ENCODE measurements at places on chromosomes 11 and 22. TPM values are rescaled to one million over a fixed set of nuclear protein-coding genes. Genes with fewer than 3 reads are reported as not detected.
A peak's percentile ranks its signal among the peaks of the same experiment; 100 is the strongest.

- peak overlapping the region; percentile 89 for H3K4me3 ChIP-seq
- H3K36me3 ChIP-seq: no peaks in the 10 kb centered on the region
- H3K27me3 ChIP-seq: peaks cover 10% of the 10 kb centered on the region
- H3K27ac ChIP-seq: peak overlapping the region; percentile 83
- H3K4me1 ChIP-seq: peaks cover 46% of the 10 kb centered on the region
Measured at GRCh38 chr11:46845440-46845739, 690 bp downstream of the CKAP5 start.

The KRTAP5-11 gene
- not detected for polyA plus RNA-seq

- H3K4me3 ChIP-seq: no peak overlapping the region
- no peak for DNase-seq
- no peaks in the 10 kb centered on the region for H3K4me1 ChIP-seq
- no peak overlapping the region for H3K27ac ChIP-seq
- H3K27me3 ChIP-seq: peaks cover 2% of the 10 kb centered on the region
- no peaks in the 10 kb centered on the region for H3K36me3 ChIP-seq
Measured at GRCh38 chr11:95239871-95240649, 9.1 kb upstream of the SESN3 start.

DNA sequence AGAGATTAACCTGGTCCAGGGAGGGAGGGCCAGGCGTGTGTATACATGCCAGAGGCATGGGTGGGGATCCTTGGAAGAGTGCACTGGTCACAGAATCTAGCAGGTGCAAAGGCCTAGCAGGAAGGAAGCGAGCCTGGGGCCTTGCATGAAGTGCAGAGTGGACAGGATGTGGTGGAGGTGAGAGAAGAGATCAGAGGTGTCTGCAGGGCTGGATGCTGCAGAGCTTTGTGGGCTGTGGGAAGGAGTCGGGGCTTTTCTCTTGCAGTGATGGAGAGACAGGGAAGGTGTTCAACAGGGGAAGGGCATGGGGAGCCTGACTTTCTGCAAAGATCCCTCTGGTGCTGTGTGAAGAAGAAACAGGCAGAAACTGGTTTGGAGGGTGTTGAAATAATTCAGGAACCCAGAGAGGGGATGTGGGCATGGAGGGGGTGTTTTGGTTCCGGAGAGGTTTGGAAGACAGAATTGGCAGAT, 2.5 kb upstream of the TPST2 start:
- DNase-seq: peak; percentile 87
- H3K27me3 ChIP-seq: peaks cover 16% of the 10 kb centered on the region
- H3K36me3 ChIP-seq: peaks cover 8% of the 10 kb centered on the region
- peaks cover 78% of the 10 kb centered on the region for H3K4me1 ChIP-seq
- peak overlapping the region; percentile 89 for H3K27ac ChIP-seq

GRCh38 chr11:102882389-102883024, 7.7 kb upstream of the MMP12 start:
- H3K4me3 ChIP-seq: no peak overlapping the region
- no peaks in the 10 kb centered on the region for H3K27me3 ChIP-seq
- H3K4me1 ChIP-seq: no peaks in the 10 kb centered on the region
- no peak for DNase-seq
- no peak overlapping the region for H3K27ac ChIP-seq
- no peaks in the 10 kb centered on the region for H3K36me3 ChIP-seq

GRCh38 chr22:44627521-44628139, 74.4 kb upstream of the PRR5 start:
- no peak overlapping the region for H3K4me3 ChIP-seq
- peaks cover 7% of the 10 kb centered on the region for H3K27me3 ChIP-seq
- H3K4me1 ChIP-seq: peaks cover 17% of the 10 kb centered on the region
- DNase-seq: no peak

- peaks cover 42% of the 10 kb centered on the region for H3K36me3 ChIP-seq
- no peak for DNase-seq
- H3K4me1 ChIP-seq: peaks cover 94% of the 10 kb centered on the region
- H3K27ac ChIP-seq: peak overlapping the region; percentile 64
Measured at GRCh38 chr11:36455658-36456111, 54.4 kb downstream of the TRAF6 start.

- peaks cover 5% of the 10 kb centered on the region for H3K27me3 ChIP-seq
- H3K4me1 ChIP-seq: peaks cover 25% of the 10 kb centered on the region
- DNase-seq: peak; percentile 93
- H3K4me3 ChIP-seq: peak within 1 kb of the TSS; percentile 89
- H3K27ac ChIP-seq: peak within 1 kb of the TSS; percentile 74
- H3K36me3 ChIP-seq: peaks cover 7% of the 10 kb centered on the region
Measured at GRCh38 chr11:67606492-67607295, at the start of gene NDUFV1. Gene NDUFV1 (plus strand): TSS chr11:67606936. CDS start chr11:67607005, 69 bp downstream.

DNA sequence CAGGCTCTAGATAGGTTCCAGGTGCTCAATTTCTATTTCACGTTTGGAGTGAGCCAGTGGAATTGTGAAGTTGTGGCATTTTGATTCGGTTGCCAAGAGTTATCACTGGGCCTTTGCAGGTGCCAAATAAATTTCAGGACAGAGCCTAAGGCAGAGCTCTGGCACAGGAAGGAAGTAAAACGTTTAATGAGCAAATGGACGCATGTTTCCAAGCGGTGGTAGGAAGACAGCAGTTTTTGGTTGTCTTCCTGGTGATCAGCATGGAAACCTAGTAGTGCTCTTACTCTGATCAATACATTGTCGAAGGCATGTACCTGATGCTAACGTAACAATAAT, 452 bp downstream of the BIRC3 start:
- no peaks in the 10 kb centered on the region for H3K36me3 ChIP-seq
- peaks cover 72% of the 10 kb centered on the region for H3K4me1 ChIP-seq
- no peak for DNase-seq
- peak overlapping the region; percentile 99 for H3K27ac ChIP-seq
- H3K4me3 ChIP-seq: peak overlapping the region; percentile 96

The OR10D3 gene
- not detected for polyA plus RNA-seq

DNA sequence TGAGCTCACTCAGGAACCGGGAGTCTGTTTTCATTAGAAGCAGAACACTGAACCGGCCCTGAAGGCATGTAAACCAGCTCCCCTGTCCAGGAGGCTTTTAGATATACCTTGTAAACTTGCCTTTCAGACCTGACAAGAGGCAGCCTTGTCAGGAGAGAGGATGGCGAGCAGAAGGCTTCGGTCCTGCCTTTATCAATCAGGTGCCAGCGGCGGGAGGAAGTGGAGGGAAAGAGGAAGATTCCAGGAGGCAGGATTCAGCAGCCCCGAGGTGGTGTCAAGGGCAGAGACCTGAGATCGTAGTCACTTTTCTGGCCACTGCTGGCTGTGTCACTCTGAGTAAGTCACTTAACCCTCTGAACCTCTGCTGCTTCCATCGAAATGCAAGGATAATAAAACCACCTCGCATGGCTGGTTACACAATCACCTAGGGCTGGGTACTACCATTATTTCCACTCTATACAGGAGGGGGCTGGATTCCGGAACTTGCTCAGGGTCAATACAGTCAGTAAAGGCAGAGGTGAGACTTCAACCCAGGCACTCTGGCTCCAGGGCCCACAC, 181.0 kb downstream of the CHST1 start:
- H3K27ac ChIP-seq: no peak overlapping the region
- peaks cover 7% of the 10 kb centered on the region for H3K27me3 ChIP-seq
- H3K4me1 ChIP-seq: no peaks in the 10 kb centered on the region
- H3K4me3 ChIP-seq: no peak overlapping the region
